ENCODE measurements at places on chromosomes 7 and 10.

DNA sequence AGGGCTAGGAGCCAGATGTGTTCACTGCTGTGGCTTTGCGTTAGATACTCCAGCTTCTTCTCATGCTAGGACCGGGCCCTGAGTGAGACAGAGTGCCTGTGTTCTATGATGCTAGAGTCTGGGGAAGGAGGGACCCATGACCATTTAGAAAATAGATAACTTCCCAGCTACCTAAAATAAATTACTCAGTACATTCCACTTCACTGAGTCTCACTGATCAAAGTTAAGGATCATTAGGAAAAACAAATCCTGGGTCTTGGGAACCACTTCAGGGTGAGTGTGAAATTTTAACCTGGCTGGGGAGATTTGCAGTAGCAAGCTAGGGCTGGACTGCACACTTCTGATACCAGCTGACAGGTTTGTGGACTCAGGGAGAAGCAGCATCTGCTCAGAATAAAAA lies 138.1 kb downstream of the EMX2 start:
- no peak for DNase-seq

DNA sequence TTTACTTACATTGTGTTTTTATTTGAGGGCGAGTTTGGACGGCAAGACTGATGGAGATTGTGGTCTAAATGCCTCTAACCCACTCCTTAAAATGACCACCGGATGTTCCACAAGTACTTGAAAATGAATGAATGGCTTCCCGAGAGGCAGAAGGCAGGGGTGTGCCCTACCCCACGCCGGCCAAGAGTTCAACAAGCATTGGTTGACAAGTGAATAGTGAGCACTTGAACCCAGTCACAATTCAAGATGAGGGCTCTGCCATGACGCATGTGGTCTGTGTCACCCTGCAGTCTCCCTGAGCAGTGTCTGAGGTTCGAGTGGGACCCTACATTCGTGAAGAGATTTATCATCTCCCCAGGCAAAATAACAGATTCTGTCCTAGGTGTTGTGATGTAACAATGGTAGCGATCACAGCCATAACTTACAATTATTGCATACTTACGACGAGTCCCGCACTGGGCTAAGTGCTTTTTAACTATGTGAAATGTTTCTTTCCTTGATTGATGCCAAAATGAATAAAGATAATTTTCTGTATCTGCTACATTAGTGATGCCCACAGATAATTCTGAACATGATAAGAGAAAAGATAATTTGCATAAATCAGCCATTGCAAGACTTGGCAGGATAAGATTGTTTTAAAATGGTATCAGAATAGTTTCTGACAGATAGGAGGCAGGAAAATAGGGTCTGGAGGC lies 305.4 kb downstream of the WDR37 start:
- DNase-seq, result no peak

GRCh38 chr10:117241541-117242462 lies 888 bp downstream of the SLC18A2 start:
- DNase-seq, result no peak

- DNase-seq, result no peak
Measured at GRCh38 chr10:133448120-133448519, 5.6 kb upstream of the SCART1 start.

DNA sequence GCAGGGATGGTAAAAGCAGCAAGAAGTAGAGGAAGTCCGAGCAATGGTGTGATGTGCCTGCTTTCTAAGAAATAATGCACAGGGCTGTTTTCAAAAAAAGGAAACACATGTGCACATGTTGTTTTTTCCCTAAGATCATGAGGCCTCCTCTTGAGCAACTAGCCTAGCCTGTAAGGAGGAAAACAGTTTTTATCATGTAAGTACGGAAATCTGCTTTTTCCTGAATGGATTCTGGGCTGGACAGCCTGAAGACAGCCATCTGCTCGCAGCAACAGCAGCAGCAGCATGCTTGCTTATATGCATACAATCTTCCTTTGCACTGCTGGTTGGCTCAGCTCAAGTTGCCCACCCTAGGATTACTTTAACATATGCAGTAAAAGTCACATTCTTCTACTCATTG lies 87.1 kb downstream of the HIBADH start:
- no peak for DNase-seq

DNA sequence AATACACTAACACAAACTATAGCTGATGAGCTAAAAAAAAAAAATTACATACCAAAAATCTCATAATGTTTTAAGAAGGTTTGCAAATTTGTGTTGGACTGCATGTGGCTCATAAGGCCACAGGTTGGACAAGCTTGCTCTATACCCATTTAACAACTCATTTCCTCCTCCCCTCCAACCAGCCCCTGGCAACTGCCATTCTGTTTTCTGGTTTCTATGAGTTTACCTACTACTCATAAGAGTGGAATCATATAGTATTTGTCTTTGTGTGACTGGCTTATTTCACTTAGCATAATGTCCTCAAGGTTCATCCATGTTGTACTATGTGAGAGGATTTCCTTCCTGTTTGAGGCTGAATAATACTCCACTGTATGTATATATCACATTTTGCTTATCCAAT lies 100.4 kb upstream of the ARHGAP21 start:
- DNase-seq, result no peak

DNA sequence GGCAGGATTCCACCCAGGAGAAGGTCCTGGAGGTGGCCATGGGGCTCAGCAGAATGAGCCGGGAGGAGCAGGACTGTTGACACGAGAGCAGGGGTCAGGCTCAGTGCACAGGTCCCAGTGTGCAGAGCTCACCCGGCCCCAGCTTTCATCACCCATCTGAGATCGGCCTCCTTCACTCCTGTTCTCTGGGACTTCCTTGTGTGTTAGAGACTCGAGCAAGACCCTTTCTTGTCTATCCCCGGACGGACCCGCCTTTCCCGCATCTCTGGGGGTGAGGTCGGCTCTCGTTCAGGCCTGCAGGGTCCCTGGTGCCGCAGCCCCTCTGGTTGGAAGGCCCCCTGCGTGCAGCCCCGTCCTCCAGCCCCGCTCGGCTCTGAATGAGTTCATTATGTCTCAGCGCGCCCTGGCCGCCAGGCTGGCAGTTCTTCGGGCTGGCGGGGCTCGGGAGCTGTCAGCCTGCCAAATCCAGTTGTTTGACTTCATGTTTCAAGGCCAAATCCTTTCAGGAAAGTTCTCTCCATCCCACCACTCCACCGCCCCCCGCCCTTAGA lies 127.9 kb downstream of the LHPP start:
- DNase-seq, result no peak

DNA sequence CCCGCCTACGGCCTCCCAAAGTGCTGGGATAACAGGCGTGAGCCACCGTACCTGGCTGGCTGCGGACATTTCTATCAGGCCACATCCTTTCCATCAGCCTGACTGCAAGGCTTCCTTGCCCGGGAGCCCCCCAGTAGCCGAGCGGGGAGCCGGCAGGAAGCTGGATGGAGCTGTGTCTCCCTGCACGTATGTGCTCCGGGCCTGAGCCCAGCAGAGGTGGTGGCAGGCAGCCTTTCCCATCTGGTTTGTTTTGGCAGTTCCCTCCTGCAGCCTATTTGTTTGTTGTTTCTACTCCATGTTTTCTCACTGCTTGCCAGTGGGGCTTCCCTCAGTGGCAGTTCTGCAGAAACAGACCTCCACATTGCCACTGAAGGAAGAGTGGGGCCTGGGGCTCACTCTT lies 5.4 kb downstream of the POP7 start:
- DNase-seq, result no peak

- DNase-seq, result no peak
Measured at GRCh38 chr10:44376472-44377099, 8.3 kb downstream of the CXCL12 start.

- DNase-seq, result no peak
Measured at GRCh38 chr10:6175329-6176055, 27.2 kb upstream of the PFKFB3 start.

GRCh38 chr10:48678041-48678440 lies 6.6 kb upstream of the WDFY4 start:
- DNase-seq, result no peak

DNA sequence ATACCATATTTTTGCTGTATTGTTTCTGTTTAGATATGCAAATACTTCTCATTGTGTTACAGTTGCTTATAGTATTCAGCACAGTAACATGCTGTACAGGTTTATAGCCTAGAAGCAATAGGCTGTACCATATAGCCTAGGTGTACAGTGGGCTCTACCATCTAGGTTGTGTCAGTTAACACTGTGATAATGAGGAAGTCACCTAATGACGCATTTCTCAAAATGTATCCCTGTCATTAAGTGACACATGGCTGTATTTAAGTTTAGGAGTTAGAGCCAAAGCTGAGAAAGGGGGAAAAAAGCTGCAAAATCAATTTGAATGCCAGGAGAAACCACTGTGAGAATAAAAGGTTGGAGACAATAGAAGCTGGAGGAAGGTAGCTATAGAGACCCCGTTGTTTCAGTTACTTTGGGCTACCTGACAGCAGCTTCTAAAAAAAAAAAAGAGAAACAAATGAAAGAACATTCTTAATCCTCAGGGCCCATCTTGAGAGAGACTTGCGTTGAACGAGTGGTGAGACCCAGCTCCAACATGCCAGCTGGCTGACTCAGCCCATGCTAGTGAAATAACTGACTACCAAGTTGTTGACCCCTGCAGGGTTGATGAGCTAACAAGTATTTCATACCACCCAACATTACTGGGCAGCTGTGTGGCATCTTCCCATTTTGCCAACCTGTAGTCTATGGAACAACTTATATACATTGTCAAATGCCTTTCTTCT lies 8.7 kb downstream of the STARD3NL start:
- DNase-seq, result no peak

- no peak for DNase-seq
Measured at GRCh38 chr10:88733215-88733614, 26.6 kb upstream of the LIPN start.
